Esophagus muscularis mucosa (tissue), 4 donors: ENCODE measurements at places on chromosomes 2 and 18. TPM values are rescaled to one million over a fixed set of nuclear protein-coding genes. Genes with fewer than 3 reads are reported as not detected.

Gene PDCD1
- 0.11 TPM for total RNA-seq

Gene LRRC30
- total RNA-seq = not detected

Gene SKOR2
- total RNA-seq = not detected

Gene CAPN14
- total RNA-seq = 0.42 TPM

Gene LYPD6
- 1.2 TPM for total RNA-seq

DNA sequence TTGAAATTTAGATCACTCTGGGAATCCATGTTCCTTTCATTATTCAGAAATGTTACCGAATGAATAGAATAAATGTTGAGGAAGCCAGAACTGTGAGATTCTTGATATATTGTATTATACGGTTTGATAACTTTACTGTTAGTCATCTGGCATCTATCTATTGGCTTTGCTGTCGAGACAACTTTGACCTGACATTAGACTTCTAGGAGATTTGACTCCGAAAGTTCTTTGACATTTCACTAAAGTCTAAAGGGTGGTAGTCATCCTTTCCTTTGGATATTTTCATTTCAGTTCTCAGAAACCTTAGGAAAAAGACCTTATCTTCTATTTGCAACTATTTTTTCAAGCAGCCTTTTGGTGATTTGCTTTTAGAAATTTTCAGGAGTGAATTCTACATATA lies 1.9 kb downstream of the BMPR2 start:
- no peak for DNase-seq

- DNase-seq = no peak
Measured at GRCh38 chr18:74625157-74625556, 27.5 kb downstream of the ZNF407 start.

DNA sequence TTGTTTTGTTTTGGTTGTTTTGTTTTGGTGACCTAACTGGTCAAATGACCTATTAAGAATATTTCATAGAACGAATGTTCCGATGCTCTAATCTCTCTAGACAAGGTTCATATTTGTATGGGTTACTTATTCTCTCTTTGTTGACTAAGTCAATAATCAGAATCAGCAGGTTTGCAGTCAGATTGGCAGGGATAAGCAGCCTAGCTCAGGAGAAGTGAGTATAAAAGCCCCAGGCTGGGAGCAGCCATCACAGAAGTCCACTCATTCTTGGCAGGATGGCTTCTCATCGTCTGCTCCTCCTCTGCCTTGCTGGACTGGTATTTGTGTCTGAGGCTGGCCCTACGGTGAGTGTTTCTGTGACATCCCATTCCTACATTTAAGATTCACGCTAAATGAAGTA lies at the start of gene TTR:
TTR (plus strand) TSS at position 250 of the 400 bp plus-strand sequence; CDS start at position 276, 26 bp downstream.
- no peak for DNase-seq

- peak; percentile 42 for DNase-seq
Measured at GRCh38 chr2:138712212-138712979, 67.8 kb downstream of the NXPH2 start.

DNA sequence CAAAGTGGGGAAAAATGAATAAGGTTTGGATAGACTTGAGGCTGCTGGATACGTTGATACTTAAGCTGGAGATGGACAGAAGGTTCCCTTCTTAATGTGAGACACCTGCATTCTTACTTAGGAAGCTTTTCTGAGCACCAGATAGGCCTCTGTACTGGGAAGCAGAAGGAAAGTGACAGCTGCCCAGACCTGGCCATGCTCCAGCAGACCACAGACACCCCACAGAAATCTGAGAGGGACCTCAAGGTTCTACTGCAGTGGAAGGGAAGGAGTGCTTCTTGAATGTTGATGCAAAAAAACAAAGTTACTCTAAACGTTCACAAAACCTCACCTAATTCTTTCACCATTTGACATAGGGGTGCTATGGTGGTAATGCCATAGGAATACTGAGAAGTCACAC lies 642.1 kb upstream of the ID2 start:
- no peak for DNase-seq

DNA sequence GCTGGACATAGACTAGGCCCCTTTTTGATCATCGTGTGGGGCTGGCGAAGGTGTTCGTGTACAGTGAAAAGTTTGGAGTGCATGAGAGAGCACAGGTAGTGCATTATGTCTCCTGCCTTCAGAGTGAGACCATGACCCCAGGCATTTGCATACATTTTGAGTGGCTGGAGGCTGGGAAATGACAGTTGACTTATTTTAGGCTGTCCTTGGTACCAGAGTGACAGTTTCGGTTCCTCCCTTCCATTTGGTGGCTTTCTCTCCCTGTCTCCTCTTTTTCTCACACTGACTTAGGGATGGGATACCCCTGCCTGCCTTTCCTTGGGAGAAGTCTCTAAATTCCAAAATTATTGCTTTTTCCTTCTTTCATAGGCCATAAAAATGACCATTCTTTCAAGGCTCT lies 20.1 kb downstream of the SERPINB12 start:
- no peak for DNase-seq

- no peak for DNase-seq
Measured at GRCh38 chr2:140023291-140023690, 1243.1 kb upstream of the NXPH2 start.

- DNase-seq = no peak
Measured at GRCh38 chr2:214096208-214096715, 314.6 kb upstream of the VWC2L start.

GRCh38 chr2:222295368-222296062 lies 3.3 kb downstream of the PAX3 start:
- peak; percentile 88 for DNase-seq
